ENCODE measurements at places on chromosomes 5 and 9. TPM values are rescaled to one million over a fixed set of nuclear protein-coding genes. Genes with fewer than 3 reads are reported as not detected.

The PTPN3 gene
- total RNA-seq = 38.6 TPM

The SLC36A2 gene
- 1.2 TPM for total RNA-seq

GRCh38 chr9:89945133-89945532, 340.3 kb downstream of the GADD45G start:
- DNase-seq = no peak

DNA sequence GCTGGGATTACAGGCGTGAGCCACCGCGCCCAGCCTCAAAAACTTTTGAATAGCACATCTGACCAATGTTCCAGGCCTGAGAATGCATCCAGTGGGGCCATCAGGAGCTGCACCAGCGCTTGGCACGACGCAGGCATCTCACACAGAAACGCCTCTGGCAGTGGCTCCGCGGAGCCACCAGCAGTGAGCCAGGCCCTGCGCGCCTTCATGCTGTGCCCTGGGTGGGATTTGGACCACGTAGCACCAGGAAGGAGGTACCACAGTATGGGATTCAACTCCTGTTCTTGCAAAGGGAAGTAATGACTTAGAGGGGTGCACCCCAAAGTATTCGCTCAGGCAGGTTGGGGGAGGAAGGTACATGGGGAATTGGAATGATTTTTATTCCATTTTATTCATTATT, 3.0 kb downstream of the CCDC187 start:
- no peak for DNase-seq

GRCh38 chr9:224582-225520, 10.2 kb downstream of the DOCK8 start:
- DNase-seq = no peak

GRCh38 chr5:179730852-179731251, 1.8 kb upstream of the MAML1 start:
- DNase-seq = no peak

- no peak for DNase-seq
Observed at GRCh38 chr5:135251093-135251492, 147.9 kb downstream of the MACROH2A1 start.

GRCh38 chr9:110996436-110997220, 41.6 kb downstream of the LPAR1 start:
- no peak for DNase-seq

GRCh38 chr5:124179819-124180218, 566.6 kb downstream of the ZNF608 start:
- no peak for DNase-seq

GRCh38 chr5:50655067-50655809, 11.2 kb upstream of the PARP8 start:
- DNase-seq = no peak

DNA sequence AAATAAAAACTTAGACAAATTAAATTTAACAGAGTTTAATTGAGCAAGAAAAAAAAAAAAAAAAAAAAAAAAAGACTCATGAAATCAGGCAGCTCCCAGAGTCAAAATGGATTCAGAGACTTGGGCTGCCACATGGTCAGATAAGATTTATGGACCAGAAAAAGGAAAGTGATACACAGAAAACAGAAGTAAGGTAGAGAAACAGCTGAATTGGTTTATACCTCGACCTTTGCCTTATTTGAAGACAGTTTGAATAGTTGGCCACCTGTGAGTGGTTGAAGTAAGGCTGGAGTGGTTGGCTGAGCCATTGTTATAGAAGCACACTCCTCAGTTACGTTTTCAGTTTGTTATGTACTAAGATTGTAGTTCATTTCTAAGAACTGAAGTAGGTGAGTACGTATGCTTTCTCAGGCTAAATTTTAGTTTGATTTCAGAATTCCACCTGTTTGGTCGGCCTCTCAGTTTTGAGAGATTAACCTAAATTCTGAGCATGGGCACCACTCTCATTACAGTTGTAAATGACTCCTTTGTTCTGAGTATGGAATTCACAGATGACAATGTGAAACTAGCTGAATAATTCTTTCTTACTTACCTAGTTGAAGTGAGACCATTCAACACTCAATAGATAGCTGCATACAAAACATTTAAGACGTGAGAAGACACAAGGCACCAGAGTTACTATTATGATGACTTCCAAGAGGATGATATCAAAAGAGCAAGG, 149.0 kb downstream of the AOPEP start:
- no peak for DNase-seq

- no peak for DNase-seq
Observed at GRCh38 chr5:42991404-42992087, 48.6 kb downstream of the ANXA2R start.

DNA sequence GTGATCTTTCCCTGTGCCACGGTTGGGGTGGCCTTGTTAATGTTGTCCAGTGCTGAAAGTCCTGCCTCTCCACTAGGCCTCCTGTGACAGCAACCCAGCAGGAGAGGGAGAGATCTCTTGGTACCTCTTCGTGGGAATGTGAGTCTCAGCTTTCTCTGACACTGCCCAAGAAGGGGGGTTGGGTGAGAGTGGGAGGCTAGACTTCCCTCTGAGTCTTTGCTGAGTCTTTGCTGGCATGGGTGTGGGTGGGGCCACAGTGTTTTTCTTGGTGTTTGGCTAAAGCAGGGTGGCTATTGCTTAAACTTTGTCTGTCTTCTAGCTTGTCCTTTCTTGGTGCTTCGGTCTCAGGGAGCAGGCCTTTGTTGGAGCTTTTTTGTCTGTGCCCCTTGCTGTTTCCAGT, 145.6 kb downstream of the GNA14 start:
- DNase-seq = no peak

- DNase-seq = no peak
Observed at GRCh38 chr5:135129307-135129706, 95.3 kb upstream of the PITX1 start.

DNA sequence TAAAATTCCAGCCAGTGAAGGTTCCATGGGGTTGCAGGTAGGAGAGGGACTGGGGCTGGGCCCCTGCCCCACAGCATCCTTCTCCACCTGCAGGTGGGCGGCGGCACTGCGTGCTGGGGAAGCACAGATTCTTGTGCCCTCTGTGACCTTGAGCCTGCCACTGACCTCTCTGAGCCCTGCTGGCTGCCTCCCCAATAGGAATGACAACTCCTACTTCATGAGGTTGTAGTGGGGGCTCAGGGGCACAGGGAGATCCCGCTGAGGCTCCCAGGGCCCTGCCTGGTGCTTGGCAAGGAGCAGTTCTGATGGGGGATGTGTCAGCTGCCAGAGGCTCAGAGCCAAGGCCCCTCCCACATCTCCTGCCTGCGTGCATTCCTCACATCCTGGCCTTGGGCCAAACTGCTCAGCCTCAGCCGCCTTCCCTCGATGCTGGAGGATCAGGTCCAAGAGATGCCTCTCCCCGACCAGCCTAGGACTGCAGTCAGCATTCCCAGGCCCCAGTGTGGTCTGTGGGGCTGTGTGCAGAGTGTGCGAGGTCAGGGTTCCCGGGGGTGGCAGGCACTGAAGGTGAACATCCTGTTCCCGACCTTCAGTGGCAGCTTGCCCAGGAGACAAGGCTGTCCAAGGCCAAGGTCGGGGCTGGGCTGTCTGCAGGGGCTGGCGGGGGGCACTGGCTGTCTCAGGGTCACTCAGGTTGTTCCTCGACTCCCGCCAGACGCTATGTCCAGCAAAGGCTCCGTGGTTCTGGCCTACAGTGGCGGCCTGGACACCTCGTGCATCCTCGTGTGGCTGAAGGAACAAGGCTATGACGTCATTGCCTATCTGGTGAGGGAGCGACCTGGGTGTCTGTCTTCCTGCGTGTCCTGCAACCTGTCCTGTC, 7.0 kb downstream of the ASS1 start:
- DNase-seq = peak; percentile 89

All from Right ventricle myocardium superior (tissue), 1 donor.